RCC 7860 (cell line): ENCODE measurements at places on chromosomes 13 and 19.

DNA sequence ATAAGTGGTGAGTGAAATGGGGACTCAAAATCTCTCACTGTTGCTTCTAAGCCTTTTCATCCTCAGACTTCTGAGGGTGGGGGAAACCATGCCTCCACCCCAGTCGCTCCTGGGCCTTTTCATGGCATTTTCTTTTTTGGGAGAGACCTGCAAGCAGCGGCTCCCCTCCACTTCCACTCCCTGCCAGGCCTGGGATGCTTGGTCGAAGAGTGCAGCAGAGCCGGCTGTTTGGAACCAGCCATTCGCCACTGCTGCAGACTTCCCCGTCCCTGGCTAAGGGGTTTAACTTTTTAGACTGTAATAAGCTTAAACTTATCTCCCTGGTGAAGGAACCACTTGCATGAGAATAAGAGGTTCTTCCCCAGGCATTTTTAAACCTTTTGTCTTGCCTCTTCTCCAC is 617.2 kb downstream of the PCDH9 start:
- no peak for DNase-seq

- DNase-seq, result no peak
Measured at GRCh38 chr19:43936188-43936587, 1.1 kb upstream of the ZNF45 start.

DNA sequence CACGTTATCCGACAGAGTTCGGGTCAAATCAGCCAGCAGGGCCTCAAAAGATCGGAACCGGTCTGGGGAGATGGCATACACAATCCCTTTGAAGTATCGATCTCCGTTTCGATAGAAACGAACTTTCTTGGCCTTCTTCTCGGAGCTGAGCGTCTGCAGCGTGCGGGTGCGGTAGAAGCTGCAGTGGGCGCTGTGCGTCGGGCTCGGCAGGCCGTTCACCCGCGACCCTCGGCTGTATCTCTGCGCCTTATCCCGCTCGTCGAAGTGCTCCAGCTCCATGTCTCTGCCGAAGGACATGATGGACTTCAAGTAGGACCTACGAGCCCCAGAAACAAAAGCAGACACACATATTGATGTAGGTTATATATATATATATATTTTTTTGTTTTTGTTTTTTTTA is 5.3 kb downstream of the DCLK1 start:
- no peak for DNase-seq

DNA sequence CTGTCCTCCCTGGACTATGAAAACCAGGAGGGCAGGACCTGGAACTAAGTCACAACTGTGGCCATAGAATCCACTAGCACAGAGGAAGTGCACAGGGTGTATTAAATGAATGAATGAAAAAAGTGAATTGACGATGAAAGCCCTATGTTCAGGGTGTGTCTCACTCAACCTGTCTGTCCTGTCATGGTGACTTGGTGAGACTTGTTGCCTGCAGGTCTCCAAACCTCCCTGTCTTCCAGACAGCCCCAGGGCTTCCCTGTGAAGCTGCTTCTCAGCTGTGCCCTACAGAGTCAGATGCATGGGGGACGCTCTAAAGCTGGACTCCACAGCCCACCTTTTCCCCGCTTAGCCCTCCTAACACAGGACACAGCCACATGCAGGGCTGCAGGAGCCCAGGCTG is 4.8 kb upstream of the IGFL1 start:
- no peak for DNase-seq

DNA sequence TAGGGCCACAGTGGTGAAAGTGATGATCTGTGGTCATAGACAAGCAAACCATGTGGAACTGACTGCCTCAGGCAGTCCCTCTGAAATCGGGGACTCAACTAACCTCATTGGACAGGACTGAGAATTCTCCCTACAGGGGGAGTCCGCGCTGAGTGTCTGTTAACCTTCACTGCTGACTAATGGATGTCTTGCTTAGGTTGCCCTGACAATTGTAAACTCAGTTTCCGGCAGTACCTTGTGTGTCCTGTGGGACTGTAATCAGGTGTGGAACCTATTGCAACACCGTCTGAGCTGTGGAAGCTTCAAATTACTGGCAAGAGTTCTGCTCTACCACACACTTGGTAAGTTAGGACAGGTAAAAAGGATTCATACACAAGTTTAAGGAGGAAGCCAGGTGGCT is 21.8 kb downstream of the ZNF77 start:
- peak; percentile 13 for DNase-seq

DNA sequence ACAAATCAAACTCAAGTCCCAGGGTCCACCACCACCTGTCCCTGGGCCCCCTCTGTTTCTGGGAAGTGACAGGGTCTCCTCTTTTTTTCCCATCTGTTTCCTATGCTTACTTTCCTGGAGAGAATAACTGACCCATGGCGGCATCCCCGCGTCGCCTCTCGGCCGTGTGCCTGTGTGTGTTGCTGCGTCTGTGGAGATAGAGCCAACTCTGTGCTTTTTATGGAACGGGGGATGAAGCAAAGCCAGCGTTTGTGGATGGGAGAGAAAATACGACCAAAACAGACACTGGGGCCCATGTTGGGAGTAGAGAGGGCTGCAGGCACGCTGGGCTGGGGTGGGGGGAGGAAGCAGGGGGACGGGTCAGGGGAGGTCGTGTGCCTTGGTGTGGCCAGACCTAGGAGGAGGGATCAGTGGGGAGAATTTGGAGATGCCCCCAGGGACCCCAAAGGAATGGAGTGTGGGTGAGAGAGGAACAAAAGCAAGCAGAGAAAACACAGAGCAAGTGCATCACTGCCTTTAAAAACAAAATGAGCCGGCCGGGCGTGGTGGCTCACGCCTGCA is 16.6 kb downstream of the PLK5 start:
- DNase-seq, result no peak

DNA sequence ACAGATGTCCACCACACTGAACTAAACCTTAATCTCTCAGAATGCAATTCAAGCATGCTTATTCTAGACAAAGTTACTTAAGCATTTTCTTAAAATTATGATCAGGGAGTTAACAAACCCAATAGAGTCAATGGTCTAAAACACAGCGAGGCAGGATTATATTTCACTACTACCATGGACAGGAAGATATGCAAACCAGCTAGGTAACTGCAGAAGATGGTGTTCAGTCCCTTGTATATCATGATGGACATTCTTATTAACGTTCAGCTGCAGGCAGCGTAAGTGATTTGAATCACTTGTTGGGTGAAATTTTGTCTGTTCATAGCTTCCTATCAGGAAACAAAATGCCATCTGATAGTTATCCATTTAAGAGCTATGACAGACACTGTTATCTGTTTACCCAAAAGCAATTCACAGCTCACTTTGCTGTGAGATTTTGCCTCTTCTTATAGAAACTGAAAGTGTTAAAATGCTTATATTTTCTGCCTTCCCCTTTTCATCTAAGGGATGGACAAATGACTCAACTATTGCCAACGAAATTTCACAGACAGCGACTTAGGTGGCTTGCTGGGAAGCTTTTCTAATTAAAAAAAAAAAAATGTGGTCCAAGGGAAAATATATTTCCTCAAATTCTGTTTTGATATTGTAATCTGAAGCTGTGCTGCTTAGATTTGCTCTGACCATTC is 591.9 kb downstream of the DACH1 start:
- DNase-seq, result no peak

- peak; percentile 8 for DNase-seq
Measured at GRCh38 chr19:10565028-10565566, 713 bp downstream of the KRI1 start.

DNA sequence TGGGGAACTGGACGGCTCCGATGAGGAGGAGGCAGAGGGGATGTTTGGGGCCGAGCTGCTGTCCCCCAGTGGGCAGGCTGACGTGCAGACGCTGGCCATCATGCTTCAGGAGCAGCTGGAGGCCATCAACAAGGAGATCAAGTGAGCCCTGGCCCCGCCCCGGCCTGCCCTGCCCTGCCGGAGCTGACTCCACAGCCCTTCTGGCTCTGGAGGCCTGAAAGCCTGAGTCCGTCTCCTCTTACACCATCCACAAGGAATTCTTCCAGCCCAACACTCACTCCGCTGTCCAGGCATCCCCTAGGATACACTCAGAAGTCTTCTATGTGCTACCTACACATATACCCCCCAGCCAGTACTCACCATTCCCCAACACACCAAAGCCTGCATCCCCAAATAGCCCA is 17.4 kb downstream of the PPFIA3 start:
- no peak for DNase-seq

DNA sequence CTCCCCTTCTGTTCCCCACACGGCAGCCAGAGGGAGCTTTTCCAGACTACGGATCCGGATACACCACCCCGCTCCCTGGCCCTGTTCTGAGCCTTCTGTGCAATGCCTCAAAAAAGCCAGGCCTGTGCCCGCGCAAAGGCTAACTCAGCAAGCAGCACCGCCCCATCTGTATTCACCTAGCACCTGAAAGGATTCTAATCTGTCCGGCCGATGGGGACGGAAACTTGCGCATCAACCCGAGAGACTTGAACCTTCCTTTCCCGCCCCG is 589 bp downstream of the ZBTB45 start:
- peak; percentile 52 for DNase-seq

GRCh38 chr19:10855879-10856522 is 7.8 kb downstream of the C19orf38 start:
- DNase-seq, result no peak

- DNase-seq, result no peak
Measured at GRCh38 chr19:8612807-8613171, 2.3 kb upstream of the ADAMTS10 start.

DNA sequence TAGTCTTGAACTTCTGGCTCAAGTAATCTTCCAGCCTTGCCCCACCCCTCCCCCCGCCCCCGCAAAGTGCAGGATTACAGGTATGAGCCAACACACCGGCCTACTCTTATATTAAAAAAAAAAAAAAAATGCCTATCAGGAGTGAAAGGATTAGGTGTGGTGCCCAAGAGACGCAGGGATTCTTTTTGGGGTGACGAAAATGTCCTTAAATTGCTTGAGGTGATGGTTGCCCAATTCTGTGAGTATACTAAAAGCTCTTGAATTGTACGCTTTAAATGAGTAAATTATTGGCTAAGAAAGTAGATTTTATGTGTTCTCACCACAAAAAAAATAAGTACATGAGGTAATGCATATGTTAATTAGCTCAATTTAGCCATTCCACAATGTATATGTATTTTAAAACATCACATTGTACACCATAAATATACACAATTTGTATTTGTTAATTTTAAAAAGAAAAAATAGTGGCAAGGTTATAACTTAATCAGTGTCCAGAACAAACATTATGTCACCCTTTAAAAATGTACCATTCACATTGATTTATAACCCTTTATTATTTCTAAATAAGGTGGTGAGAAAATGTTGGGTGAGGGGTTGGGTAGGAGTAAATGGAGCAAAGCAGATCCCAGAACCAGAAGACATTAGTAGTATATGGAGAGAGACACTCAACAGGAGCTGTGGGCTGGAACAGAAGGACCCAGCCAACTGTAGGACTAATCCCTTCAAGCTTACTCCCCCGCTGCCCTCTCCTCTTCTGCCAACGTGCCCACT is 3.9 kb downstream of the IGSF23 start:
- peak; percentile 20 for DNase-seq

GRCh38 chr19:50896591-50897190 is 14.5 kb downstream of the KLK4 start:
- DNase-seq, result peak; percentile 77

DNA sequence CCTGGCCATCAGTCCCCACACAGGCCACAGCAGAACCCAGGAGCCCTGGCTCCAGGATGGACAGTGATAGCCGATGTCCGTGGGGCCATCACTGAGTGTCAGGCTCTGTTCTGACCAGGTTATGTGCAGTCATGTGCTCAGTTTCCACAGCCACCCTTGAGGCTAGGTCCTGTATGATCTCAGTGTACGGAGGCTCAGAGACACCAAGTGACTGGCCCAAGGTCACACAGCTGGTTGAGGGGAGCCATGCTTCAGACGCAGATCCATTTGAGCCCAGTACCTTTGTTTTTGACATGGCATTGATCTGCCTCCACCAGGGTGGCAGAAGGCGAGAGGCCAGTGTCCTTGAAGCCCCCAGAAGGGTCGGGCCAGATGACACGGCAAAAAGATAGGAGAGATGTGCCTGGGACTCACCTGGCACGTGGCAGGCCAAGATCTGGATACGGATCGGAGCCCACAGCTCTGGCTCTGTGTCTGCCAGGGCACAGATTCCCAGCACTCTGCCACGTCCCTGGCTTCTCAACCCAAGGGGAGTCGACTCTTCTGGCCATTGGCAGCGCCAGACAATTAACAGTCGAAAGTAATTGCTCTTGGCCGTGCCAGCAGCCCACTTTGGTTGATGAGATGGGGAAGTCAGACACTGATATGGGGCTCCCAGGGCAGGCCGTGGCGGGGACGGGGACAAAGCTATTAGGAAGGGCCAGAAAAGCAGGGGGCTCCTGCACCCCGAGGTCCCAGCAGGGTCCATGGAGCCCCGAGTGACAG is 15.6 kb downstream of the EVI5L start:
- no peak for DNase-seq

DNA sequence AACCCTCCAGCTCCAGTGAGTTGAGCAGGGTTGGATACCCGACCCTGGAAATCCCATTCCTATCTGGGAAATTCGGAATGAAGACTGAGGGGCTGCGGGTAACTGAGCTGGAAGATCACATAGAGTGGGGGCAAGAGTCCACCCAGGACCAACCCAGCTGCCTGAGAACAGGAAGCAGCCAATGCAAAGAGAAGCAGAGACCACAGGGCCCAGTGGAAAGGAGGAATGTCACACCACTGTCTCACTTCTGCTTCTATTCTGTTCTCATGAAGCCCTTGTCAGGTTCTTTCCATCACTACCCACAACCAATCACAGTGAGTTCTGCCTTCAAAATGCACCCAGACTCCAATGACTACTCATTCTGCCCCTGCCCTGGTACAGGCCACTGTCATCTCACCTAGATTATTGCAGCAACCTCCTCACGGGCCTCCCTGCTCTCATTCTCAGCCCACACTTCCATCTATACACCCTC is 15.3 kb downstream of the DYRK1B start:
- DNase-seq, result no peak

DNA sequence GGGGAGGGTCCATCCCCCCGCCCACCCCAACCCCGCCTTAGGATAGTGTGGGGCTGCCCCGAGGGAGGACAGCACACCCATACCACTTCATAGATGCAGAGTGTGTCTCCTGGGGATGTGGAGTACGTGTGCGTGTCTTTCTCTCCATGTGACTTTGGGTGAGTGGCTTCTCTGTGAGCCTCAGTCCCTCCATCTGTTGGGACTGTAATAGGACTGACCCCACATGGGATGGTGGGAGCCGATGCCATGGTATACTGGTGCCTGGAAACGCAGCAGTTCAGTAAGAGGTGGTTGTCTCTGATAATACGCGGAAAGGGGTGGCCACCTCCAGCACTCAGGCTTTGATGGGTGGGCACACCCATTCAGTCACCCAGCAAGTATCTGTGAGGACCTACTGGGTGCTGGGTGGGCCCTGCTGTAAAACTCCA is 816 bp upstream of the PRKD2 start:
- DNase-seq, result no peak
